Left kidney (tissue), 8 donors: ENCODE measurements at places on chromosomes 7 and 10. TPM values are rescaled to one million over a fixed set of nuclear protein-coding genes. Genes with fewer than 3 reads are reported as not detected.

DNA sequence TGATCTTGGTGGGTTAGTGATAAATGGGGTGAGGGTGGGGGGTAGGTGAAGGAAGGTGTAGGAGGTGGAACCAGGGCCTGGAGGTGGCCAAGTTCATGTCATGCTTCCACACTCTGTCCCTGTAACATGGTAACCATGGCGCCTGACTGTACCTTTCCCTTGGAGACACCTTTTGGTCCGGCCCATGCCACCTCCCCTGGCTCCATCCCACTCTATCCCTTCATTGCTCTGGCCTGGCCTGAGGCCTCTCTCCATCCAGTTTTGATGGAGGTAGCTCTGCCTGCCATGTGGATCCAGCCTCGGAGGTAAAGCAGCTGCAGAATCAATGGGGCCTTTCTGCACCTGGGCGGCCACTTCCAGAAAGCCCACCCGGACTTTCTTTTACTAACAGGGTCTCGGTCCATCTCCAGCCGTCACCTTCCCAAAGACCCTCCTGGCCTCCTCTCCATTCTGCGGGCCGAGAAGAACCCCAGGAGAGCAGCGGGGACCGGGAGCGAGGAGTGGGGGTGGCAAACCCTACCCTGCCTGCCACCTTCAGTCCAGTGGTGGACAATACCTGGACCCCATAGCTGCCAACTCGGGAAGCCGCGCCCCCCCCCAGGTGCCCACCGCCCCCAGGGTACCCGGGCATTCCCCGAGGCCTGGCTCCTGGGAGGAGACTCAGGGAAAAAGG, 504 bp upstream of the TRRAP start:
- DNase-seq: no peak

GRCh38 chr10:48806342-48806741, 121.7 kb downstream of the WDFY4 start:
- DNase-seq: no peak

DNA sequence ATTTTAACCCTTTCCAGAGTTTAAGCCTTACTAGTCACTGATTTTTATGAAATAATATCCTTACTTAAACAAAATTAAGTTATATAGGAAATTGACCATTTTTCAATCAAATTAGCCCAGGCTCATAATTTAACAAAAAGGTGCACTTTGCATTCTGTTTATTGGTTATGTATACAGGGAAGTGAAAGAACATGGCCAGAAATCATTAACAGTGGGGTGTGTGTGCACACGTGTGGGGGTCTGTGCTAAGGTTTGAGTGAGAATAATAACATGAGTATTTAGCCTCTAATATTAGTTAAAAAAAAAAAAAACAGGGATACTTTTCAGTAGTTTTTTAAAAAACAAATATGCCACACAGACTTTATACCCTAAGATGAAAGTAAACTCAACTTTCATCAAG, 510.5 kb upstream of the PFKP start:
- DNase-seq: no peak

DNA sequence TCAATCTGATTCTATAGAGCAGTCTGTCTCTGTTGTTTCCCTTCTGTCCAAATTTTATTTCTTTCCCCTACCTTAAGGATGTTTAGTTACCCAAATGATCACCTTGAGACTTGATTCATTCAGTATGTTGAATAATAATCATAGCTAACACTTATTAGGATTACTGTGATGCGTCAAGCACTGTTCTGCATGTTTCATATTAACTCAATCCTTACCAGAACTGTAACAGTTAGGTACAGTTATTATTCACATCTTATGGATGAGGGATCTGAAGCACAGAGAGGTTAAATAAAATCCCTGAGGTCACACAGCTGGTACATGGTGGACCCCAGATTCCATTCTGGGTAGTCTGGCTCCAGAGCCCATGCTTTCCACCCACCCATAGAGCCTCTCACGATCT, 97.9 kb upstream of the SAMD8 start:
- DNase-seq: no peak

GRCh38 chr10:870564-871166, 60.8 kb downstream of the LARP4B start:
- no peak for DNase-seq

GRCh38 chr10:104548090-104548489, 93.0 kb upstream of the SORCS3 start:
- DNase-seq: peak; percentile 48

DNA sequence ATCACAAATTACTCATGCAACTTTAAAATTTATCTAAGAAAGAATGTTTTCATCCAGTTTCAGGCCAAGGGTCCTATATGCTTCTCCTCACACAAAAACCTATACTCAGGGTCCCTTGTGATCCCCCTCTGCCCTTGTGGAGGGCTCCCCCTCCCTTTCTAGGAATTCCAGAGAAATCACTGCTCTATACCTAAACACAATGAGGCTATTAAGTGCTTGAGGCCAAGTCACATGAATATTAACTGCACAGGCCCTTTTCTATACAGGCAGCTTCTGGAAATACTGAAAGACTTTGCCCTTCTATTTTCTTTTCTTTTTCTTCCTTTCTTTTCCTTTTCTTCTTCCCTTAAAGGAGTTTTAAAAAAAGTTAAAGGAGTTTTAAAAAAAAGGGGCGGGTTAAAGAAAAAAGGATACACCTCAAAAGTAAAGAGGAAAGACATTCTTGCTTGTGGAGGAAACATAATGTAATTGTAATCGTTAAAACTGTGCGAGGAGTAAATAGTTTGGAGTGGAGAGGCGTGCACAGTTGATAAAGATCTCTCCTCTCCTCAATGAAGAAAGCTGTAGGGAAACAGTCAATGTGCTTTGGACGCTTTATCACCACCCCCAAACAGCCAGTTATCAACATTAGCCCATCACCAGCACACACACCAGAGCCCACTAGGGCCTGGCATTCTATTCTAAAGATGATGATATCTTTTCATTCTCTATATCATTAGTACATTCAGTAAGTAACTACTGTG, 16.4 kb downstream of the GRB10 start:
- DNase-seq: no peak

DNA sequence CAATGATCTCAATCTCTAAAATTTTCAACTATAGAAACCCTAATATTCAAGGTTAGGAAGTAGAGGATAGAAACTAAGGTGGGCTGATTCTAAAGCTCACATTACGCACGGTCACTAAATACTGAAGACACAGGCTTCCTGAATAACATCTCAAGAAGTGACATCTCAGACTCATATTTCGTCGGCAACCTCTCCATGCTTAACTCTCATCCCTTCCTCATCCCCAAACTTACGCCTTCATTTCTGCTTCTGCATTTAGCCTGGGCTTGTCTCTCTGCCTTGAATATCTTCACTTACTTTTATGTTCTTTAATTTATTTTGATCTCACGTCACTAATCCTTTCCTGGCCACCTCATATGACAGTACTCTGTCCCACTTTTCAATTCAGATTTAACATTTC, 9.2 kb downstream of the PGAM1 start:
- no peak for DNase-seq

SCART1 gene
- 3.8 TPM for polyA plus RNA-seq
